Fibroblast of skin of scalp (primary cell): ENCODE measurements at places on chromosomes 3 and 15.

DNA sequence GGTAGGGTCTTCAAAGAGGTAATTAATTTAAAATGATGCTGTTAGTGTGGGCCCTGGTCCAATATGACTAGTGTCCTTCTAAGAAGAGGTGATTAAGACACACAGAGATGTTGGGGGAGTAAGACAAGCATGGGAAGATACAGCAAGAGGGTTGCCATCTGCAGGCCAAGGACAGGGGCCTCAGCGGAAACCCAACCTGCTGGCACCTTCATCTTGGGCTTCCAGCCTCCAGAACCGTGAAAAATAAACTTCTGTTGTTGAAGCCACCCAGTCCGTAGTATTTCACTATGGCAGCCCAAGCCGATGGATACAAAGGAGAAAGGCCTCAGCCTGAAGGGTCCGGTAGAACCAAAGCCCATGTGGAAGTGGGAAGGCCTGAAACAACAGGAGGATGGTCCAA lies 161.7 kb upstream of the UBE2E1 start:
- no peak for DNase-seq

DNA sequence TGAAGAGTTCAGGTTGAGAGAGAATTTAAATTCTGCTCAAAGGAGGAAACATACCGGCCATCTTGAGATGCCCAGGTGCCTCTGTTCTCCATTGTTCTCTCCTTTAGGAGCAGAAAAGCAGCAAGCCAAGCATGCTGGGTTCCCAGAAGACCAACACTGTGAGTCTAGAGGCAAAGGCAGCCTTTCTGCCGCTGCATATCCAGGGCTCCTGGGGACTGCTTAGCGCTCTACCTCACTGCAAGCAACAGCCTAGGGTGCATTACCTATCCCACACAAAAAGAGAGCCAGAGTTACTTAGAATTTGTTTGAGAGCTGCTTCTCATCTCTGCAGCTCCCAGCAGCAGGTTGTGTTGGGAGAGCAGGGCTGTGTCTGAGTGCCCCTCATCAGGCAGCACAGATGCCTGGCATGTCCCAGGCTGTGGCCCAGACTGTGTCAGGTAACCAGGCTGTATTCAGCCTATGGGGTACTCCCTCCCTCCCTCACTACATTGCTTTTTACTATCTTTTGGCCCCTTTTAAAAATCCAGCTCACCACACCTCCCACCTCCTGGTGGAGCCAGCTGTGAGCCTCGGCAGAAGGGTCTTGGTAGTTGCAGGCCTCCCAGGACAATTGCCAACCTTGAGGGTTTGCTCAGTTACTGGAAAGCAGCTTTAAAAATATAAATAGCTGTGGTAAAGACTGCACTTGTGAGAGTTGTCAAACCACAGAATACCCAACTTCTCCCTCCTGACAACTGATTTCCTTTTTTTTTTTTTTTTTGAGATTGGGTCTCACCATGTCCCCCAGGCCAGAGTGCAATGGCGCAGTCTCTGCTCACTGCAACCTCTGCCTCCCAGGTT lies 30.2 kb downstream of the BCL2L10 start:
- peak; percentile 48 for DNase-seq

DNA sequence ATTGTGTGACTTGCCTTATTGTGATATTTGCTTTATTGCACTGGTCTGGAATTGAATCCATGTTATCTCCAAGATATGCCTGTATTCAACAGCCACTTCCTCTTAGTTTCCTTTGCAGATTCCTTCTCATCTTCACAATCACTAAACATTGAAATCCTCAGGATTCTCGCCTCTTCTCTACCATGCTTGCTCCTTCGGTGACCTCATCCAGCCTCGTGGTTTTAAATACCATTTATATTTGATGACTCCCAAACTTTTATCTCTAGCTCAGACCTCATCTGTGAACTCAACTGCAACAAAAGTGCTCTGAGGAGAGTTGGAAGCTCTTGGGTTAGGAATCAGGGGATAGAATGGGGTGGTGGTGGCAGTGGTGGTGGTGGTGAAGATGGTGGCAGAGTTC lies 19.9 kb downstream of the POLR2M start:
- peak; percentile 60 for DNase-seq

DNA sequence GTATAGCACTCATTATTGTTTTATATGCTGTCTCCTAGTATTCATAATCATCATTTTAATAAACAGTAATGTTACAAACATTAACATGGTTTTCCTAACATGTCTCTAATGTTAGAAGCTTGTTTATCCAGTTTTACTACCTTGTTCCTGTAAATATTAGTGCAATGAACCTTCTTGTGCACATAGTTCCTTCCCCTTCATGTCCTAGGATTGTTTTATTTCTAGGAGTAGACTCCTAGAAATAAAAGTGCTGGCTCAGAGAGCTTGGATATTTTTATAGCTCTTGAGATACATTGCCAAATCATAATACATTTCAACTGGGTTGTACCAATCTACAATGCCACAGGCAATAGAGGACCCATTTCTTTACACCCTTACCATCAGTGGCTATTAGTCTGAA lies 161.3 kb downstream of the SV2B start:
- no peak for DNase-seq

DNA sequence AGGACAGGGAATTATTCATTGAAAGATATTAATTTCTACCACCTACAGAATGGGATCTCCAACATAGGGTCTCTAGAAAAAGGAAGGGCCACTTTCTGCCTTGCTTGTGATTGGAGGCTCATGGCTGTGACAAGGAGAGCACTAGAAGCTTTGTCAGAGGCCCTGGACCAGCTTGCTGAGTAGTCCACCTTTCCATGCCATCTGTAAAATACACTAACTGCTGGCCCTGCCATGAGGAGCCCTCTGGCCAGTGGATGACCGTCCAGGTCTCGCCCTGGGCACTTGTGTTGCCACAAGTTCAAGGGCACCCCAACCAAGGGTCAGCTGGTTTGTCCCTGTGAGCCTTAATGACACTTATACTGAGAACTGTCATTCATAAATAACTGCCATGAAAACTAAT lies 1.6 kb upstream of the SYNM start:
- DNase-seq: no peak

- no peak for DNase-seq
Measured at GRCh38 chr15:95409211-95409610, 921.3 kb upstream of the NR2F2 start.

DNA sequence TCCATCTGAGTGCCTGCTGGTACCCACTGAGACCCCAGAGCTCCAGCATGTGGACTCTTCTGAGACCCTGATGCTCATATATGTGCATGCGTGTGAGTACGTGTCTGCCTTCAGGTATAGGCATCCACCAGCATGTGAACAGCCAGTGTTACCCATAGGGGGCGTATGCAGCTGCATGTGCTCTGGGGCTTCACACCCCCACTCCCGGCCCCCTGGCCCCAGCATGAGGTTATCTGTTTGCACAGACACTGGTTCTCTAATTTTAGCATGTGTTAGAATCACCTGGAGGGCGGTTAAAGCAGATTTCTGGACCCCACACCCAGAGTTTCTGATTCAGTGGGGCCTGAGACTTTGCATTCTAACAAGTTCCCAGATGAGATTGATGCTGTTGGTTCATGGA lies 824 bp upstream of the CILP start:
- DNase-seq: peak; percentile 7

DNA sequence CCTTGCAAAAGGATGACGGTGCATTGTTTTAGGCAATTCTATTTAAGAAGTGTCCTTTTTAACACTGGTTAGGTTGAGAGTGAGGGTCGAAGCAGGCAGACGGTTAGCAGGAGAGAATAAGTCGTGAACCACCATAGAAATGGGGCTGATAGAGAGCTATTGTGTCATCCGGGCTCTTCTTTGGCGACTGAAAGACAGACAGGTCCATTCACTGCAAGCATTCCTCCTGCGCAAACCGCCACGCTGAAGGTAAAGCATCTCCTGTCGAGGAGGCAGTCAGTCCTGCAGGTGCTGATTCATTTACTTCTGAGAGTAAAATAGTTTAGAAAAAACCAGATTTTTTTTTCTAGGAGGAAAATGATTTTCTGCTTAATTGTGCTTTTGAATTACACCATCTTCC lies 1002.8 kb upstream of the NR2F2 start:
- DNase-seq: no peak

DNA sequence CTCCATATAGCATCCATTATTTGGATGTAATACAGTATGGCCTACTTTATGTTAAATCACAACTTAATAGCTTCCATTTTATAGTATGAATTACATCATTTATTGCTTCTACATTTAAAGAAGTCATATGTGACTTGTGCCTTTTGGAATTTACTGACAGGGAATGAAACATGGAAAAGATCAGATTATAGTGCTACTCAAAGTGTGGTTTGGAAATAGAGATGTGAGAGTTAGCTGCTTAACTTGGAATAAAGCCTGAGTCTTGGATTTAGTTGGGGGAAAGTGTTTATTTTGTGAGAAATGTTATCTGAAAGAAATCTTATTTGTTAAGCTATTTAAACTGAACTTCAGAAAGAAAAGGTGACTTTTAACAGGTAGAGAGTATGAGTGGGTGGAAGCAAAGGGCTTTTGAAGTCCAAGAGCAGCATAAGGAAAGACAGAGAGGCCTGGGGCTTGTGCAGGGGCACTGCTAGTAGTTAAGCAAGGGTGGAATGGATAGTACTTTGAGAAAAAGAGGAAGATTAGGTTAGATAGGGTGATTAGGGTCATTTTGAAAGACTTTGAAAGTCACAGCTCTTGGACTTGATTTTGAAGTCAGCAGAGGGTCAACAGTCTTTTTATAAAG lies 60.5 kb downstream of the SLMAP start:
- DNase-seq: peak; percentile 49

DNA sequence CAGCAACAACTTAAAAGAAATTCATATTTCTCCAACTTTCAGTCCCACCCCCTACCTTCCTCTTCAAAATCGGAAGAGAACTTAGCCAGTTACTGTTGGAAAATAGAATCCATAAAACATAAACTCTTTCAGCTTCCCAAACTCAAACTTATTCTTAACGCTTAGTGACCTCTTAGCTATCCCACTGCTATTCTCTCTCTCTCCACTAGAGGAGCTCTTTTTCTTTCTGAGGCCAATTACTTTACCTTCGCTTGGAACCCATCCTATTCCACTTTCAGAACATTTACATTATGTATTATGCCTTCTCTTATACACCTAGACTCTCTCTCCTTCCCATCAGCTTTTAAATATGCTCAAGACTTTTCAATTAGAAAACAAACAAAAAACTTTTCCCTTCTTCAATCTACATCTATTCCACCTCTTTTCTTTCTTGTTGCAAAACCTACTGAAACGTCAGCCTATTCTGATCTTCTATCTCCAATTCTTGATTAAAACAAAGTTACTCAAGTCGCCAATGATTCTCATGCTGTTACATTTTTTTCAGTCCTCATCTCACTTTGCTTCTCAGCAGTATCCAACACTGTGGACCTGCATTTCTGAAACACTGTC lies 13.4 kb upstream of the GHSR start:
- DNase-seq: peak; percentile 34

DNA sequence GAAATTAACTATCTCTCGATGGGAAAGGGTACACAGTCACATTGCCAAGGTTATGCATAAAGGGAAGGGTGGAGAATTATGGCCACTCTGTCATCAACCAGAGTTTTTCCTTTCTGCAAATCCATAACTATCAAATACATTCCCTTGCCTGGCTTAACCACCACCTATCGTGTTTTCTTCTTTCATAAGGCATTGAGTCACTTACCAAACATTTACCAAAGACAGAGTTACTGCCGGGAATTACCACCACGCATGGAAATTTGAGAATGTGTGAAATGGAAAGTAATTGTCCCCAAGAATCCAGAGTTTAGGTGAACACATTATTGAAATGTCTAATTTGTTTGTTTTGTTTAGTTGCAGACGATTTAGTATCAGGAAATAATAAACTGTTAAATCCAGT lies 134.3 kb upstream of the LRRN1 start:
- DNase-seq: peak; percentile 69

DNA sequence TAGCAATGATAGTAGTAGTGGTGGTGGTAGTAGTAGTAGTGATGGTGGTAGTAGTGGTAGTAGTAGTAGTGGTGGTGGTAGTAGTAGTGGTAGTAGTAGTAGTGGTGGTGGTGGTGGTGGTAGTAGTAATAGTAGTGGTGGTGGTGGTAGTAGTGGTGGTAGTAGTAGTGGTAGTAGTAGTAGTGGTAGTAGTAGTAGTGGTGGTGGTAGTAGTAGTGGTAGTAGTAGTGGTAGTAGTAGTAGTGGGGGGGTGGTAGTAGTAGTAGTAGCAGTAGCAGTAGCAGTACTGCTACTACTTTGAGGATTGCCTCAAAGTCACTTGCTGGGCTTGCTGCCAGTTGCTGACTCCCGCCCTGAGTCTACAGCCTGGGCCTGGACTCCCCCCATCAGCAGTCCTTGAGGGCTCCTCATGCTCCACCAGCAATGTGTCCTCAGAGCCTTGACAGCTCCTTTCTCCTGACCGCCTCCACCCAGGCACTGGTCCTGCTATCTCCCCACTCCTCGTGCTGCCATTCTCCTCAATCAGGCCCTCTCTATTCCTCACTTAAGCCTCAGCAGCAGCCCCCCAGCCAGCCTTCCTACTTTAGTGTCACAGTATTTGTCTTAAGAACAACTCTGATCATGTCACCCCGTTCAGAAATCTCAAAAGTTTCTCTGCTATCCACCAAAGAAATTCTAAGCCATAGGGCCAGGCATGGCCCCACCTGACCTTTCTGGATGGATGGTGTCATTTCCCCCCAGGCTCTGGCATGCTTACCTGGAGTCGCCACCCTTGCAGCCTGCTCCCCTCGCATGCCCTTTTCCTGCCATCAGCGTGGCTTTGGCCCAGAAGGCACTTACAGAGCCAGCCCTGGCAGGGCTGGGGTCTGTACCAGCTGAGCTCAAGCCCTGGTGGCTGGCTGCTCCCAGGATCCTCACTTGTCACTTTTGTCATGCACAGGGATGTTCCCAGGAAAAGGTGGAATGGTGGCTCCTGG lies 45.6 kb downstream of the DLEC1 start:
- DNase-seq: peak; percentile 42

DNA sequence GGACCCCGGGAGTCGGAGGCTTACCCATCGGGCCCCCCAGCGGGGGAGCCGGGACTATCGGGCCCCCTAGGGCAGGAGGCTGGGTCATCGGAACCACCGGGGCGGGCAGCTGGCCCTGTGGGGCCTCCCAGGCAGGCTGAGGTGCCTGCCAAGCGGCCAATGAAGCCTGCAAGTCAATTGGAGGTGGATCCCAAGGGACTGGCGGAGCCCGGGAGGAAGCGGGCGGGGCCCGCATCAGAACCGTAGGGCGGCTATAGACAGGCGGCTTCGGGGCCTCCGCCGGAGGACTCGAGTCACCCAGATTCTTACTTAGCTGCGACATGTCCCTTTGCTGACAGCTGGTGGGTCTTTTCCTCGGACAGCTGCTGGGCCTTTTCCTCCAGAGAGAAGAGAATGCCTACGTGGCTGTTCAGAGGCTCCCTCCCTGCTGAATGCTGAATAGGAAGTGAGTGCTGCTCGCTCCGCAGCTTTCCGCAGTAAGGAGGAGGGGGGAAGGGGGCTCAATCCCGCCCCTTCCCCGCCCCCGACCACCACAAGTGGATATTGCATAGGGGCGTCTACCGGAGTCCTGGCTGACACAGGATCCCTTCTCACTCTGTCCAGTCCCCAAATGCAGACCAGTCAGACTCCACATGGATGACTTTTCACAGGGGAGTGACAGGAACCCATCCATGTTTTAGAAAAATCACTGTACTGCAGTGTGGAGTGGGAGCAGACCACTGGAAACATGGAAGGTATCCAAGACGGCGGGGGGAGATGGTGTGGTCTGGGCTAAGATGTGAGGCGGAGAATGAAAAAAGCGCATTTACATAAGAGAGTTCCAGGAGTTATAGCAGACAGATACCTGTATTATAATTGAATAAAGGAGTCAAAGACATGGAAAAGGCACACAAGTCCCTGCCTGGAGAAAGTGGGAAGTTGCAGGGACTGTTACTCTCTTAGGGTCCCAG lies at the start of gene MAGEL2:
Gene MAGEL2, minus strand, starts transcription at position 447 of the 950 bp plus-strand sequence. Its CDS starts 125 bp downstream, at position 322.
- DNase-seq: peak; percentile 27

- no peak for DNase-seq
Measured at GRCh38 chr15:32893421-32893820, 175.6 kb downstream of the GREM1 start.
